ENCODE measurements at places on chromosomes 13 and 19.

DNA sequence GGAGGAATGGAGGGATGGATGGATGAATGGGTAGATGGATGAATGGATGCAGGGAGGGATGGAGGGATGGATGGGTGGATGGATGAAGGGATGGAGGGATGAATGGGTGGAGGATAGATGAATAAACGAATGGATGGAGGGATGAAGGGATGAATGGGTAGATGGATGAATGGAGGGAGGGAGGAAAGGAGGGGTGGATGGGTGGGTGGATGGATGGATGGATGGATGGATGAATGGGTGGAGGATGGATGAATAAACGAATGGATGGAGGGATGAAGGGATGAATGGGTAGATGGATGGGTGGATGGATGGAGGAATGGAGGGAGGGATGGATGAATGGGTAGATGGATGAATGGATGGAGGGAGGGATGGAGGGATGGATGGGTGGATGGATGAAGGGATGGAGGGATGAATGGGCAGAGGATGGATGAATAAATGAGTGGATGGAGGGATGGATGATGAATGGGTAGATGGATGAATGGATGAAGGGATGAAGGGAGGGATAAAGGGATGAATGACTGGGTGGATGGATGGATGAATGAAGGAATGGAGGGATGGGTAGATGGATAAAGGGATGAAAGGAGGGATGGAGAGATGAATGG is 33.0 kb upstream of the TPM4 start:
- DNase-seq, result no peak

GRCh38 chr13:50884265-50884664 is 25.3 kb upstream of the RNASEH2B start:
- DNase-seq, result no peak

- no peak for DNase-seq
Observed at GRCh38 chr13:33109801-33110200, 93.6 kb downstream of the KL start.

GRCh38 chr19:2984215-2984528 is 6.8 kb downstream of the TLE6 start:
- no peak for DNase-seq

- DNase-seq, result no peak
Observed at GRCh38 chr19:53600217-53600616, 31.6 kb upstream of the DPRX start.

- no peak for DNase-seq
Observed at GRCh38 chr13:92143766-92144165, 745.3 kb downstream of the GPC5 start.
